ENCODE measurements at places on chromosomes 1 and 21.

DNA sequence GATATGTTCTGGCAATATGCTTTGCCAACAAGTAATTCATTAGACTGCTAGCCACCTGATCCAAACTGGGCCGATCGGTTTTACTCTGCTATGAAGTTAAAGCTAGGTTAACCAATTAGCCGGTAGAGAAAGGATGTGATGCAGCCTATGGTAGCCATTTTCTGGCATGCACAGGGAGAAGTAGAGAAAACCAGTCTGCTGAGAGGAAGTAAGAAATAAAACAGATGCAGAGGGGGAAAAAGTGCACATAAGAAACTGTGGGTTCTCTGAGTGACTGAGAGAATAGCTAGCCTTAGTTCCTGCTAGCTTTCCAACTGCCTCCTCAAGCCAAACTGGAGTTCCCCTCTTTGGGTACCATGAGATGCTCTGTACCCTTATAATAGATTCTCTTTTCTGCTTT lies 52.8 kb downstream of the ARID4B start:
- no peak for DNase-seq

GRCh38 chr1:207831517-207832327 lies 79.2 kb downstream of the CD34 start:
- peak; percentile 29 for DNase-seq

- no peak for DNase-seq
Observed at GRCh38 chr1:230069796-230070195, 2.8 kb downstream of the GALNT2 start.

DNA sequence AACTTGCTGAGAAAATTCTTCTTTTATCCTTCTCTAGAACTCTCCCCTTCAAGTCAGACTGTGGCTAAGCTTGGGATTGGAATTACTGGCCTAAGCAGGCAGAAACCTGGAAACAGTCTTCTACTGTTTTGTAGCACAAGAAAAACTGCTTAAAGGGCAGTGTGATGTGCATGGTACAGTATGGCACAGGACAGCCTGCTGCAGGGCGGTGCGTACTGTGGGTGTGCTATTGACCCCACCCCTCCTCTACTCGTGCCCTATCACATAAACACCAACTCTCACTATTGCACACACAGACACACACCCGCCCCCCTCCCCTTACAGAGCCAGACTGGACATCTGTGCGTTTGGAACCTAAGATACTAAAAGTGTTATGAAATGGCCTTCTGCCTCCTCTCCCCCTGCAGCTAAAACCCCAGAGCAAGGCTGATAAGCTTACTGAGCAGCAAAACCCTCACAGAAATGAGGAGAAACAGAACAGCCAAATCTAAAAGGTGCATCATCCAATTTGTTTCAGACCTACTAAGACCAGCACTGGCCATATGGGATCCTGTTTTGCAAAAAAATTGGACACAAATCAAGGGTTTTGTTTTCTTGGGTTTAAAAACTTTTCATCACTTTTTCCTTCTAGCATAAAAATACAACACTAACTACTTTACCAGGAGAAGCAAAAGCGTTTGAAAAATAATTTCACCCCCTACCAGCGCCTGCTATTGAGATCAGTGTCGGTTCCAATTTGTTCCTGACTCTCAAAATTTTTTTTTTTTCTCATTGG lies 355.8 kb upstream of the LYPLAL1 start:
- no peak for DNase-seq

DNA sequence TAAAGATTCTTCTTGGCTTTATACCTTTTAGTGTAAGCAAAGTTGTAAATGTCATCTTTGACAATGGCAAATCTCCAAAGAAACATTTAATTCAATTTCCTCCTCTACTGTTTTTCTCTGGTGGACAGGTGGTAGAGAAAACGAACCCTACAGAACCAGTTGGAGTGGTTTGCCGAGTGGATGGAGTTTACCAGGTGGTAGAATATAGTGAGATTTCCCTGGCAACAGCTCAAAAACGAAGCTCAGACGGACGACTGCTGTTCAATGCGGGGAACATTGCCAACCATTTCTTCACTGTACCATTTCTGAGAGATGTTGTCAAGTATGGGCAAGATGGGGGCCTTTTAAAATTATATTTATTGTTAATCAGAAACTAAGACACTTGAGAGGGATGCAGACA lies 25.8 kb downstream of the UAP1 start:
- DNase-seq, result no peak
